ENCODE measurements at places on chromosomes 5 and 9.
A peak's percentile ranks its signal among the peaks of the same experiment; 100 is the strongest.

GRCh38 chr5:149831492-149831891 lies 101.4 kb downstream of the PPARGC1B start:
- no peak for DNase-seq

- DNase-seq, result no peak
These were observed 31.0 kb downstream of the PCDHGC5 start for GRCh38 chr5:141519605-141520565.

- no peak for DNase-seq
These were observed 85.9 kb downstream of the HRH2 start for GRCh38 chr5:175743676-175744210.

GRCh38 chr5:121841892-121842291 lies 9.8 kb upstream of the FTMT start:
- no peak for DNase-seq

DNA sequence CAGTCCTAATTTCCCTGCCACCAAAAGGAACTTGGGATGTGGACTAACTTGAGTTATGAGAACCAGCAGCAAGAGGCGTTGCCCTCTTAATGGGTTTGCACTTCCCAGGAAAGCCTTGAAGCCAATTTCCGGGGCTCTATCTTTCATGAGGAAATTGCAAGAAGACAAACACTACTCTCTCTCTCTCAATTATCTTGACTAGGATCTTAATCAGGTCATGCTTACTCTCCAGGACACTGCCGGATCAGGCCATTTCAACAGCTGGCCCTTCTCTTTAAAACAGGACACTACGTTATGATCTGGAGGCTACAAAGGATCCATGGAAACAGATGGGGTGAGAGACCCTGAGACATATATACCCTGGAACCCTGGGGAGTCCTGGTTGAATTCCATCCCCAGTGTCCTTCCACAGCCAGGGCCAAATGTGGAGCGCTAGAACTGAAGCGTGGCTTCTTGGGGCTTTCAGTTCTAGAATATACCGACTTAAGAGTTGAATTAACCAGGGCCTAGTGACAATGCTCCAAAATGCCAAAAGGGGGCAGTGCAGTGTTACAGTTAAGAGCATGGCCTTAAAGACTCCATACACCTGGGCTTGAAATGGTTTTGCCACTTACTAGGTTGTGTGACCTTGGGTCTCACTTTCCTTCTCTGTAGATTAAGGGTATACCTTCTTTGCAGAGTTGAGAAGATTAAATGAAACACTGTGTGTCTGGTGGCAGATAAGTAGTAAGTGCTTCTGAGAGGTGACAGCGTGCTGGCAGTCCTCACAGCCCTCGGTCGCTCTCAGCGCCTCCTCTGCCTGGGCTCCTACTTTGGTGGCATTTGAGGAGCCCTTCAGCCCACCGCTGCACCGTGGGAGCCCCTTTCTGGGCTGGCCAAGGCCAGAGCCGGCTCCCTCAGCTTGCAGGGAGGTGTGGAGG lies 21.1 kb downstream of the FAM219A start:
- DNase-seq, result peak; percentile 80

GRCh38 chr9:128420060-128420650 lies 502 bp upstream of the CERCAM start:
- DNase-seq, result peak; percentile 53

GRCh38 chr9:114008667-114009410 lies 69.3 kb downstream of the AMBP start:
- no peak for DNase-seq

DNA sequence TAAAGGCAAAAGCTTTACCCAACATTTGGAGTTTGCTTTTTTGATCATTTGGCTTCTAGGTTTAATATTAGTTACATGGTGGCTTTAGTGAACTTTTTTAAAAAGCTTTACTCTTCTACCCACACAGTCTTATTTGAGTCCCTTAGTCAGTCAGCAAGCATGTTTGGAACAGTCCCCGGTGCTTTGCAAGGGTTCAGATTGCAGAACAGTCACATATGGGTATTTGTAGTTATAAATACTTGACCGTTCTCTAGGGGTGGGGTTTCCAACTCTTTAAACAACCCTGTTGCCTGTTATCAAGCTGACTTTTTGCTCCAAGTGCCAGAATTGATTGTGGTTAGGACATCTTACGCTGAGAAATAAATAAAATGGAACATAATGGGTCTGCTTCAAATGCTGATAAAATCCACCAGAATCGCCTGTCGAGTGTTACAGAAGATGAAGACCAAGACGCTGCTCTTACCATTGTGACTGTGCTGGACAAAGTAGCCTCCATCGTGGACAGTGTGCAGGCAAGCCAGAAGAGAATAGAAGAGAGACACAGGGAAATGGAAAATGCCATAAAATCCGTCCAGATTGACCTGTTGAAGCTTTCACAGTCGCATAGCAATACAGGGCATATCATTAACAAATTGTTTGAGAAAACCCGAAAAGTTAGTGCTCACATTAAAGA lies at the start of gene CAVIN4:
CAVIN4 (plus strand) TSS at position 304 of the 673 bp plus-strand sequence; CDS start at position 369, 65 bp downstream.
- no peak for DNase-seq

DNA sequence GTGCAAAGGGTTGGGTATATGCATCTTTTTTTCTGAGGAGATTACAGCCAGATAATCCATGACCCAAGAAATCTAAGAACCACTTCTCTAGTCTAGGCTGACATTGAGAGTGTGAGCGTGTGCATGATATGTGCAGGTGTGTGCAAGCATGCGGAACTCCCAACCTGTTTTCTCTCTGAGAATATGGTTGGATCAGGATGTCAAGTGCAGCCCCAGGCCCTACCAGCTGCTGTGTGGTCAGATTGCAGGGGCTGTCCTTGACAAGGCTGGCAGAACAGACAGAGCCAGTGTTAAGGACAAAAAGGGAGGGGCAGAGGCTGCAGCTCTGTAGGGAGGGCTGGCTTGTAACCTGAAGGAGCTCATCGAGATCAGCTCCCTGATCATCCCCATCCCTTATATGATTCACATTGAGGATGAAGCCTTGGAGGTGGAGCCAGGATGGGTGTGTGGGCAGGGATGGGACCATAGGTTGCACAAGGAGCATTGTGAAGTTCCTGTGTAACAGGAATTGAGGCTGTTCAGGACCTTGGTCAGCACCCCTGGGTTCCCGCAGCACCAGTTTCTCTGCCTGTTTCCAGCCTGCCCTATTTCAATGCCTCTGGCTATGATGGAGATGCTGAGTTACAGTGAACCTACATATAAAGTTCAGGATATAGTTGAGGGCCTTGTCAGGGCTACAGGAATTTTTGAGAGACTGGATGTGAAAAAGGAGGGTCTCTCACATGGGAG lies 52.6 kb upstream of the ARAP3 start:
- peak; percentile 35 for DNase-seq

- no peak for DNase-seq
These were observed 143.9 kb upstream of the LHFPL2 start for GRCh38 chr5:78792345-78793055.

DNA sequence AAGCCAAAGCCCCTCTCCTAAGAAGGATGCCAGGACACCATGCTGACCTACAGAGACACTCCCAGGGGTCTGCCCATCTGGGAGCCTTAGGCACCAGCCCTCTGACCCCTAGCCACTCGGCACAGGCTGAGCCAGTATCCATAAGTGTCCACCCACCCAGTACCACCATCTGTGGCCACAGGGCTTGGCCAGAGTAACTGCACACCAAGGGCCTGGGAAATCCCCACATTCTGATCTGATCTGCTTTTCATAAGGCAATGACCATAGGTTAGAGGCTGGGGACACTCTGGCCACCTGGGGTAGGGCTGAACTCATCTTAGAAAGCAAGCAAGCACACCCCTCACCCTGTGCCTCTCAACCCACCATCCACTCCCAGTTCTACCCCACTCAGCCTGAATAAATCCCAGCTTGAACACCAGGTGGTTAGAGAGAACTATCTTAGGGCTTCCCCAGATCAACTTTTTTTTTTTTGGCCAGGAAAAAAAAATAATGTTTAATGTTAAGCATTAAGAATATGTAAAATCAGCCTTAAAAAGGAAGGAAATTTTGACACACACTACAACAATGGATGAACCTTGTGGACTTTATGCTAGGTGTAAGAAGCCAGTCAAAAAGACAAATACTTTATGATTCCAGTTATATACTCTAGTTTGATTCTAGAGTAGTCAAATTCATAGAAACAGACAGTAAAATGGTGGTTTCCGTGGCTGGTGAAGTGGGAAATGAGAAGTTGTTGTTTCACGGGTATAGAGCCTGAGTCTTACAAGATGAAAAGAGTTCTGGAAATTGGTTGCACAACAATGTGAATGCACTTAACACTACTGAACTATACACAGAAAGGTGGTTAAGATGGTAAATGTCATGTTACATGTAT lies 6.2 kb downstream of the GNPDA1 start:
- no peak for DNase-seq

DNA sequence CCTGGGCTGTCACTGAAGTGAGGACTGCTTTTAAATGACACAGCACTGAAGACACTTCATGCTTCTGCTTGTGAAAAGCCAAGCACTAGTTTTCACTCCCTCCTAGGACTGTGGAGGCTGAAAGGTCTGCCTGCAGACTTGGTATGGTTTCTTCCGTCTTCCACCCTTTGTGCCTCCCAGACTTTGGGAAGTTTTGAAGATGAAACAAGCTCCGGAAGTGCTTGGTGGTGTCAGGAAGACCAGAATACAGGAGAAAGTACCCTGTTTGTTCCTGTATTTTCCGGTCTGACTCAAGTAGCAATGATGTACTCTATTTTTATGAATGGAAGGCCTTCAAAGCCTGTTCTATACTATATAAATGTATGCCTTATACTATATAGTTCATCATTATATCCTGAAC lies 222.7 kb downstream of the PDZD2 start:
- DNase-seq, result no peak

DNA sequence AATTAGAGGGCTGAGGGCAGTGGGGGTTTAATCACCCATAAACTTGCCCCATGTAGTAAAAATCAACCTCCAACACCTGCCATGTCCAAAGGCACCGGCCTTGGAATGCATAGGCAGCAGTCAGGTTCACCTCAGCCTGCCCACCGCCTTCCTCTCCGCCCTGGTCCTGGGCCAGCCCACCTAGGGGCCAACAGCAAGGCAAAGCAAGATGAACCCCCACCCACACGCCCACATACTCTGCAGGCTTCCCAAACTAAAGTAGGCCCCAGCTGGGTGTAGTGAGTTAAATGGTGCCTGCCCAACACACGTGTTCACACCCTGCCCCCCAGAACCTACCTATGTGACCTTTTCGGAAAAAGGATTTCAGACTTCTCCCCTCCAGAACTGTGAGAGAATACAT lies 92.9 kb upstream of the RAI14 start:
- no peak for DNase-seq

- DNase-seq, result no peak
These were observed 49.7 kb downstream of the PLPP1 start for GRCh38 chr5:55485073-55485472.

GRCh38 chr5:126120939-126121338 lies 302.3 kb upstream of the GRAMD2B start:
- DNase-seq, result no peak

DNA sequence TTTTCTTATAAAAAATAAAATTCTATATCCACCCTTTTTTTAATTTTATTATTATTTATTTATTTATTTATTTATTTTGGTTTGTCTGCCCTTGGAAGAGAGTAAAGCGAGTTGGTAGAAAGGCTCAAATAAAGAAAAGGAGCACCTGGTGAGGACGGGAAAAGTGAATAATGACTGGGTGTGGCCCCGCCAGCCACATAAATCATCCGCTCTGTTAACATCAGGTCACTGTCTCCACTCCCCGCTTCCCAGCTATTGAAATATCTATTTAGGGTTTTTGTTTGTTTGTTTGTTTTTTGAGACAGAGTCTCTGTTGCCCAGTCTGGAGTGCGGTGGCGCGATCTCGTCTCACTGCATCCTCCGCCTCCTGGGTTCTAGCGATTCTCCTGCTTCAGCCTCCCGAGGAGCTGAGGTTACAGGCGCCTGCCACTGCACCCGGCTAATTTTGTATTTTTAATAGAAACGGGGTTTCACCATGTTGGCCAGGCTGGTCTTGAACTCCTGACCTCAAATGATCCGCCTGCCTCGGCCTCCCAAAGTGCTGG lies 844 bp downstream of the POLR3G start:
- DNase-seq, result no peak

DNA sequence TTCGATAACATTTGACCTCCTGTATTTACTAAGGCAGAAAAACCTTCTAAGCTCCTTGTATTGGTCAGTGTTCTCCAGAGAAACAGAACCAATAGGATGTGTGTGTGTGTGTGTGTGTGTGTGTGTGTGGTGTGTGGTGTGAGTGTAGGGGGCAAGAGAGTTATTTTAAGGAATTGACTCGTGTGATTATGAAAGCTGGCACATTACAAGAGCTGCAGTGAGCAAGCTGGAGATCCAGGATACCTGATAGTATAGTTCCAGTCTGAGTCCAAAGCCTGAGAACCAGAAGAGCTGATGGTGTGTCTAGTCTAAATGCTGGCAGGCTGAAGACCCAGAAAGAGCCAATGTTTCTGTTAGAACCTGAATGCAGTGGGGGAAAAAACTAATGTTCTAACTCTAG lies 21.2 kb upstream of the PIK3R1 start:
- DNase-seq, result no peak

GRCh38 chr9:28120626-28121025 lies 547.3 kb upstream of the C9orf72 start:
- DNase-seq, result no peak

- DNase-seq, result no peak
These were observed 509.4 kb upstream of the CDH18 start for GRCh38 chr5:20497356-20497755.
